Fibroblast of the aortic adventitia (primary cell): ENCODE measurements at places on chromosomes 2 and 18.
A peak's percentile ranks its signal among the peaks of the same experiment; 100 is the strongest.

- DNase-seq, result no peak
Measured at GRCh38 chr2:128269990-128270671, 48.5 kb downstream of the HS6ST1 start.

GRCh38 chr2:129753261-129753660, 226.2 kb upstream of the RAB6C start:
- DNase-seq, result no peak

DNA sequence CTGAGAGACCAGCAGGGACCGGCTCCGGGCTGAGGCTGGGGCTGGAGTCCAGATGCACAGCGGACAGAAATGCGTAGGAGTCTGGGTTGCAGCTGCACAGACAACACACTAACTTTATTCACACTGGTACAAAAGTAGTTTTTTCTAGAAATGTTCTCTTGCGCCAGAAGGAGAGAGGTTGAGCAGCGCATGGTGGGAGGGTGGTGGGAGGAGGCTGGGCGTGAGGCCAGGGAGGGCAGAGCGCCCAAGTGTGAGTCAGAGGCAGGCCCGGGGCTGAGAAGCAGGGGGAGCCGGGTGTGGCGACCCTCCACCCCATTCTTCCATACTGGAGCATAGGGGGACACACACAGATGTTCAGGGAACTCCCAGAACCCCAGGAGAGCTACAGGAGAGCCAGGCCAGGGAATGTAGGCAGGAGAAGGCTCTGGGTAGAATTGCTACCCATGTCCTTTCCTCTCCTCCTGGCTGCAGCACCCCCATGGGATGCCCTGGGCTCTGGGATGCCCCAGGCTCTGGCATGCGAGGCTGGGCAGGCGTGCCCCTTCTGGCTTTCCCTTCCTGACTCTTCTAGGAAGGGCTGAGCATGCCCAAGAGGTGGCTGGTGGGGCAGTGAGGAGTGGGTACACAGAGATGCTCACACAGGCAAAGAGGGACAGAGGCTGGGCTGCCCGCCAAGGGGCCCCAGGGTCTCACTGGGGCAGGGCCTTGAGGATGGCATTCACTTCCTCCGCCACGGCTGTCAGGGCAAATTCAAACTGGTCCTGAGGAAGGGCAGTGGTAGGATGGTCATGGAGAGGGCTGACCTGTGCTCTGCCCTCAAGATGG, 10.6 kb downstream of the DNAJB2 start:
- DNase-seq, result peak; percentile 94

DNA sequence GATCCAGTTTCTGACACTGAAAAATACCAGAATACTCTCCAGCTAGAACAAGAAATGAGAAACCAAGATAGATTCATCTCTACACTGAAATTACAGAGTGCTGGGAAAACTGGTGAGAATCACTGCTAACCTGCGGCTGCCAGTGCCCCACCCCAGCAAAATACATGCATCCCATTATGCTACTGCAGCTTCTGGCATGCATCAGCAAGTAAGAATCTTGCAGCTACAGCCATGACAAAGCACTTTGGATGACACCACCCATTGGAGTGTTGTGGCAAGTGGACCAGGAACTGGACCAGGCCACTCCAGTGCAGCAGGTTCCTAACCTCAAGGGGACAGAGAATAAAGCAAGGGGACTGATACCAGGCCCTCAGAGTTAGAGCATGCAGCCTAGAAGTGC, 378.8 kb upstream of the ETAA1 start:
- no peak for DNase-seq

DNA sequence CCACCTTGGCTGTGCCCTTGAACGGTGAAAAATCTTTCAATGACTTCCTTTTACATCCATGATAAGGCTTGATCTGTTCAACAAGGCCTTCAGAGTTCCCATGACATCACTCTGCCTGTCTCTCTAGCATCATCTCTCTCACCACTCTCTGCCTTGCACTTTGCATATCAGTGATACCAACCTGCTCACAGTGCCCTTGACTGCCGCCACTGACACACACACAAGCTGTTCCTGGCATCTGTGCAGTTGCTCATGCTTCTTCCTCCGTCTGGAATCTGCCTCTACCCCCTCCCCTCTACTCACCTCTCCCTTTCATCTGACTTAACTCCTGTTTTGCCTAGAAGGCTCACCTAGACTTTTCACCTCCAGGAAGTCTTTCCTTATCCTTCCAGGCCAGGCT, 79.1 kb upstream of the SEC11C start:
- no peak for DNase-seq

DNA sequence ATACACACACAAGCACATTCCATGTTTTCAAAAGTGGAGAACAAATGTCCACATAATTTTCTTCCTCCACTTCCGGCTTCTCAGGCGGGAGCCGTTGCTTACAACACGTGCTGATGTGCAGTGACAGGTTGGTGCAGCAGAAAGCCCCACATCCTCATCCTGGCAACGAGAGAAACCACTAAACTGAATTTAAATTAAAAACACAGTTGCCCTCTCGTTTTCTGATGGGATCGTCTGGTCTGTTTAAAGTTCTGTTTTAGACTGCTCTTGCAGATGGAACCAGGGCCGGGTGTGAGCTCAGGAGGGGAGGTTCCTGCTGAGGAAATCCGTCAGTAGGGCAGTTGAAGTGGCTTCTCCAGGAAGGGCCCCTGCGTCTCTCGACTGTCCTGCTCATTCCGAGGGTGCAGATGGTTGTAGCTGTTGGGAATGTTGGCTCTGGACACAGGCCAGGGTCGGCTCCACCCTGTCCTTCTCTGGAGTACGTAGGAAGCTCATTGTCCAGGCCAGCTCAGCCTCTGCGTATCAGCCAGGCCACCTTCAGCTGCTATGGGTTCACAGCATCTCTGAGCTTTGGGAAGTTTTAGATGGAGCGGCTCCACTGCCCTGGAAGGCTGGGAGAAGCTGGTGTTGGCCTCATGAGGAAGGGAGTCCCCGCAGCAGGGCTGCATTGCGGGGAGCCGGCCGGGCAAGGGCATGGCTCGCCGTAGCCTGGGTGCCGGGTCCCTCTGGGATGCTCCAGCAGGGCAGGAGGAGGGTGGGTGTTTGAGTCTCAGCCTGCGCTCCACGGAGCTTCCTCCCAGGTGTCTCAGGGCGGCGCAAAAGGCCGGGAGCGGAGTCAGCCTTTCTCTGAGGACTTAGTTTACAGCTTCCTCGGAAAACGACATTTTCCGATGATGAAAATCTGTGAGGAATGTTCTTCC, 58.3 kb downstream of the NFATC1 start:
- DNase-seq, result peak; percentile 45

DNA sequence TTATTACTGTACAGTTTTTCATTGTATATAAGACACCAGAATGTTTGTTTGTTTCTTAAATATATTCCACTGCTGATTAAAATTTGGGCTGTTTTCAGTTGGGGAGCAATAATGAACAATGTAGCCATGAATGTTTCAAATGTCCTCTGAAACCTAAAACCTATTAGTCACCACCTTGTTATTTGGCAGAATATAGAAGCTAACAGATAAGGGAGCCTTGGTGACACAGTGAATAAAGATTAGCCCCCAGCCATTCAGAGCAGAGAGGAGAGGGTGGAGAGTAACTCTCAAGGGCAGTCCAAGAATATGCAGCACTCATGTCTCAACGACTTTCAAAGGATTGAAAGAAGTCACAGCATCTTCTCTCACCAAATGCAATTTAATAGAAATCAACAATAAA, 43.1 kb upstream of the ATP8B1 start:
- peak; percentile 93 for DNase-seq

DNA sequence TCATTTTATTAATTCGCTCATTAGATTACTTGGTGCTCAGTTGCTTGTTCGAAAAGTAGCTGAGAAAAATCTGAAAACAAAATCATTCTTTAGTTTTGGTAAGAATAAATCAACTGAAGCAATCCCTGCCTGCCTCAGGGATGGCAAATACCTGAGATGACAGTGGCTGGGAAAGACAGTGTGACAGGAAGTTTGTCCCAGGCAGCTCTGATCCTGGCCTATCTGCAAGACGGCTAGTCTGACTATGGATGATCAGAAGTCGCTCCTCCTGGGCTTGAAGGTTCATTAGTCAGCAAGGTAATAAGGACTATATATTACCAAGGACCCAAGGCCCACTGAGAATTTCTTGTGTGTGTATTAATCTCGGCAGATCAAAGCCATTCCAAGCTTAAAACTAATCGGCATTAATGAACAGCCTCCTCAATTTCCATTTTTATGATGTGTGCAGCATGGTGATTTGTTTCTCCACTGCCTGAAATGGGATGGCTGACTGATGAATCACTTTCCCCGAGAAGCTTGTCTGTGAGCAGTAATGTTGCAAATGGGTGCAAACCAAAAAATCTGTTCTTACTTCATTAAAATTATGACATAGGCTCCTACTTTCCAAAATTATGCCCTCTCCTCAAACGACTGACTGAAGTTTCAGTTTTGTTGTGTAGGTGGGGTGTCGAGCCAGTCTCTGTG, 199.9 kb downstream of the ACTR3 start:
- peak; percentile 10 for DNase-seq

GRCh38 chr2:67670747-67671183, 273.6 kb downstream of the ETAA1 start:
- no peak for DNase-seq

DNA sequence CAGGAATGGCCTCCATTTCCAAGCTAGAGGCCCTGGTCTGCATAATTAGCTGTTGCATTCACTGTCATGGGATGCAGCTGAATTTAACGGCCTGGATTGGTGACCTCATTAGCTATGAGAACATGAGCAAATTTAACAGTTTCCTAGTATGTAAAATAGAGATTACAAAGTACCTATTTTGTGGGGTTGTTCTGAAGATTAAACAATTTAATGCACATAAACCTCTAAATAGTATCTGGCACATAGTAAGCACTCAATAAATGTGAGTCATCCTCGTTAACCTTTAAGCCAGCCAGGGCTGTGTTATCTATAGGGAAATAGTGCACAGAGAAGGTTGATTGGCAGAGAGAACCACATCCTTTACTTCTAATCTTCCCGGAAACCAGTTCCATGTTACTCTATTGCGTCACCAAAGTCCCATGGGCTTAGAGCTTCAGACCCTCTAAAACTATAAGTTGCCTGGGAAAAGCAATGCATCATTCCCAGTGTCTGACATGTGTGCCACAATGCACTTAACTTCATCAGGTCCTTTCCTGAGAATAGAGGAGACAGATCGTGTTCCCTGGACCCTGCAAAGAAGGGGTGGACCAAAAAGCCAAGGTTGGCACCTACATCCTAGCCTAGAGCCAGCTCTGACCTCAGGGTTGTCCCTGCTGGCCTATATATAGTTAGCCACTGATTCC, 196.5 kb downstream of the LNPK start:
- DNase-seq, result peak; percentile 18

DNA sequence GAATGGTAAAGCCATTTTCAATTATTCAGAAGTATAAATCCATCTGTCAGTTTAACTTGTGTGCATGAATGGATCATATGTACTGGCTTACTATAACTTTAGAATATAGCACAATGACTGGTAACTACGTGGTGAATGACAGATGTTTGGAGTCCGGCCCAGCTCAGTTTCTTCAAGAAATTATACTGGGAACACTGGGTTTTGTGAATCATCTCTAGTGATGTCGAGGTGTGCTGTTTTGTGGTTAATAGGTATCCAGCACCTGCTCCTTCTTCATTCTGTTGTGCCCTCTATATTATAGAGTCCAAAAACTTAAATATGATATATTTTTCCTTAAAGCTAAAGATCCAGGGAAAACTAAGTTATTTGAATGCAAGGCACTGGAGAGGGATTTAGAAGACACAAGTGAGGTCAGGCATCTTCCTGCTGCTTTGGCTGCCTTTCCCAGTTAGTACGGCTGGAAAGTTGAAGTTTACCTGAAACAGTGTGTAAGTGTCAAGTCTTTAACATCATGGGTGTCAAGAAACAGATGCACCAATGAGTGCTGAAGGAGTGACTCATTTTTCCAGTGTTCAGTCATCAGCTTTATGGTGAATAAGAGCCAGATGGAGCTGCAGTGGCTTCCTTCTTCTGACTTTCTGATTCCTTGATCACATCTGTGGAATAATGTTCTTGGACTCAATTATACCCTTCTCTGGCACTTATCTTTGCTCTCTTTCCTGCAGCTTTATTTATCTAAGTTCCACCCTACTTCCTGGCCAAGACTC, 1079.5 kb upstream of the CELF4 start:
- no peak for DNase-seq
